OCI-M1 (cell line): ENCODE measurements at places on chromosomes 11 and 22.

- no peak for DNase-seq
Observed at GRCh38 chr11:116730241-116730561, 42.6 kb downstream of the BUD13 start.

- no peak for DNase-seq
Observed at GRCh38 chr11:80362563-80363340, 921.9 kb upstream of the TENM4 start.

- no peak for DNase-seq
Observed at GRCh38 chr11:75836417-75836816, 21.4 kb downstream of the UVRAG start.

GRCh38 chr22:30289980-30290313 lies 642 bp upstream of the CASTOR1 start:
- DNase-seq, result no peak

GRCh38 chr11:130582981-130583380 lies 134.5 kb downstream of the ADAMTS15 start:
- no peak for DNase-seq

DNA sequence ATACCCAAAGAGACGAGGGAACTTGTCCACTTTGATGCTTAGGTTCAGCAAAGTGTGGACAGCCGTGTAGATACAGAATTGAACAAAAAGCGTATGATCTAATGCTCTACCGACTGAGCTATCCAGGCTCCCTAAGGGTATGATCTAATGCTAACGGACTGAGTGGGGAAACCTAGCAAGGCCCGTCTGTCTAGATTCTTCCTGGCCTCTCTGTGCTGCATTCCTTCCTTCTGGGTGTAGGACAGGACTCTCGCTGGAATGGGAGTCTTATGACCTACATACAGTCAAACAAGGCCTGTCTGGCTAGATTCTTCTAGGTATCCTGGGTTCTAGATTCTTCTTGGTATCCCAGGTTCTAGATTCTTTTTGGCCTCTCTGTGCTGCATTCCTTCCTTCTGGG lies 8.4 kb upstream of the SLC15A3 start:
- DNase-seq, result no peak

- peak; percentile 4 for DNase-seq
Observed at GRCh38 chr11:131737357-131737756, 366.9 kb downstream of the NTM start.

- peak; percentile 57 for DNase-seq
Observed at GRCh38 chr11:62909107-62909894, 11.9 kb downstream of the CHRM1 start.

- no peak for DNase-seq
Observed at GRCh38 chr22:36147196-36147791, 13.3 kb downstream of the APOL3 start.

- no peak for DNase-seq
Observed at GRCh38 chr22:28279888-28280287, 360.8 kb upstream of the PITPNB start.

DNA sequence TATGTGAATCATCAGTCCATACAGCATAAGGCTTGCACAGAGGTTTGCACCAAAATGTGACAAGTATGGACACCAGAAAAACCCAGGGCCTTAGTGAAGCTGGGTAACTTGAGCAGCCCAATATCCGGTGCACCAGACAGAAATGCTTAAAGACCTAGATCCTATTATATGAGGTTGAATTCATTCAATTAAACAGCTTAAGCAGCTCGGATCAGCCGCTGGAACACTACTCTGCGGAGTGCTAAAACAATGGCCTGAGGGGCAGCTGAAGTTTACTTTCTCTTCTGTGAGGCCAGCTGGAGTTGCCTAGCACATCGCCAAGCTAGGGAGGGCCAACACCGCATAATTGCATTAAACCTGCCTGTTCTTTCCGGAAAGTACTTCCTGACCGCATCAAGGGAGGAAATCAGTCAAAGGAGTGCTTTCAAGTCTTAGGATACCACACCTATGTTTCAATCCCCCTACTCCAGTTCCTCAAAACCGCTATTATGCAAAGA lies 17.0 kb upstream of the FAM181B start:
- no peak for DNase-seq

DNA sequence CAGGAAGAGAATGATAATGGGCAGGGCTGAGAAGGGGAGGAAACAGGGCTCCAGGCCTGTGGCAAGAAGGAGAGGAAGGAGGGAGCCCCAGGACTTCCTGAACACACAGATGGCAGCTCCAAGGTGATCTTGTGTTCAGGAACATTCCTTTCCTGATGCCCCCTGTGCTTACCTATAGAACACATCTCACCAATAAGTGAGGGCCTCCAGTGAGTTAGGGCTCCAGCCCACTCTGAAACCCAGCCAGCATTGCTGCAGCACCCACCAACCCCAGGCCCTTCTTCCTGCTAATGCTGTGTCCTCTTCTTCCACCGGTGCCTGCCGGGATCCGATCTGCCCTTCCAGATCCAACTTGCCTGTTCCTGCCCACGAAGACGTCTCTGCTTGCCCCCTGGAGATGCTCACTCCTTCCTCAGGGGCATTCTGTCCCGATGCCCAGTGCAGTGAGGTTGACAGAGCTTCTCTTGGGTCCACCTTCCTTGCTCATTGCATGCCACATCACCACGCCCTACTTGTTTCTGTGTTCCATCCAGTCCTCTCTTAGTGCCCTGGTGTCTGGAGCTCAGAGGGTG lies 17.4 kb downstream of the ANKK1 start:
- no peak for DNase-seq

DNA sequence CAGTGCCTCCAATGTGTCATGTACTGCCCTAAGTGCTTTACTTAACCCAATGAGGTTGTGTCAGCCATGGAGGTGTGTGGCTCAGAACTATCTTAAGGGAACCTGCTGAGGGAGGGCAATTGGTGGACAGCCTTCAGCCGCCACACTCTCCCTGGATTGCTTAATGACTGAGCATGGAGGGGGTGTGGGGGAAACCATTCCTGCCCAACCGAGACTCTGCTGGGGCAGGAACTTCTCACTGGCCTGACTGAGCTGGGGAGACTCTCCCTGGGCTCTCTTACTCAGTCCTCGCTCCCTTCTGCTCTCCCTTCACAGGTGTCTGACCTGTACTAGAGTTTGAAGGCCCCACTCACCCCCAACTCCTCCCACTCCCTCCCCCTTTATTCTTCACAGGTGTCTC lies 114.8 kb downstream of the CCDC81 start:
- no peak for DNase-seq

DNA sequence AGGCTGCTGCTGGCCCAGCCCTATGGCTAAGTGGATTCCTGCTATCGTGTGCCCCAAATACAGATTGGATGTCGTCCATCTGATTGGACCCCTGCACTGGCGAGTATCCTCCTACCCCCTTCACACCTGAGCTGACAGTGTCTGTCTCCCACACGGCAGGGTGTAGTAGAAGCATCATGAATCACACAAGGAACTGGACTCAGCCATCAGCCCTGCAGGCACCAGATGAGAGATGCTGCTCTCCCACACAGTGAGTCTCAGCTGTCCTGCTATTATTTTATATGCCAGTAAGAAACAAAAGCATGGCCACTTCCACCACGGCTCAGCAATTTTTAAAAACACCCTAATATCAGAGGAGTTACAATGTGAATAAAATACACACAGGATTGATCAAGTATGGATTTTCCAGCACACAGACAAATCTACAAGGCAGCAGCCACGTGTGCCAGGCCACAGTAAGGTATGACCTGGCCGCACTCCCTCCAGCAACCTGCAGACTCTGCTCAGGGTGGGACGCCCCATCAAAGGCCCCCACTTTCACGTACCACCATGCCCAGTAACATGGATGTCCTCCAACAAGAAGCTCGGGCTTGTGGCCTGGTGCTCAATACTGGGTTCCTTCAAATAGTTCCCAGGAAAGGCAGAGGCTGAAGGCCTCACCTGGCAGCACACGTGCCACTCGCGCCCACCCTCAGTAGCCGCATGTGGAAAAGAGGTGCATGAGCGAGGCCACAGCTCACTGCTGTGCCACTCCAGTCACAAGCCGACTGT lies 16.4 kb upstream of the SLC25A1 start:
- DNase-seq, result no peak

DNA sequence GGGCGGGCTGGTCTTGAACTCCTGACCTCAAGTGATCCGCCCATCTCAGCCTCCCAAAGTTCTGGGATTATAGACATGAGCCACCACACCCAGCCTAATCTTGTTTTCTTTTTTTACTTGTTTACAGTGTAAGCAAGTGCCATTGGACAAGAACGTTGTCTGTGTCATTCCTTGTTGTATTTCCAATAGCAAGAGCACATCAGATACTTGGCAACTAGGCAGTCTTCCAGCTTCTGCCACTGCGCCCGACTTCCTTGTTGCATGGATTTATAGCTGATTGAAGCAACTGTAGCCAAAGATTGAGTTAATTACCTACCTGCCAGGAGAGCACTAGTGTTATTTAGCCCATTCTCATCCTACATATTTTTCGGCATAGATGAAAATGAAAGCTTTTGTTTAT lies 3.1 kb upstream of the SGSM3 start:
- DNase-seq, result no peak

DNA sequence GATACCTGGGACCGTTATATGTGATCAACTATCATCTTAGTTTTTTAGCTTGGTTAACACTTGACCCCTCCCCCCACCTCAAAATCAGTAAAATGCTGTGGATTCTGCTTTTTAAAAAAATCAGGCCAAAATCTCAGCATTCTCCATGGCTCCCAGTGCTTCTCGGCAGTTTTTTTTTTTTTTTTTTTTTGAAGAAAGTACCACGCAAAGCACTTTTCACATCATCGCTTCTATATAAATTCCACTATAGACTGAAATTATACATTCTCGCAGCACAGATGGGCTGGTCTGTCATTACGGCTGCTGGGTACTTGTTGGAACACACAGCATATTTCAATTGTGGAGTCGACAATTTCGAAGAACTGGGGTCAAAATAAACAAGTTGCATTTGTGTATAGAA lies 67.7 kb upstream of the PPARA start:
- no peak for DNase-seq

DNA sequence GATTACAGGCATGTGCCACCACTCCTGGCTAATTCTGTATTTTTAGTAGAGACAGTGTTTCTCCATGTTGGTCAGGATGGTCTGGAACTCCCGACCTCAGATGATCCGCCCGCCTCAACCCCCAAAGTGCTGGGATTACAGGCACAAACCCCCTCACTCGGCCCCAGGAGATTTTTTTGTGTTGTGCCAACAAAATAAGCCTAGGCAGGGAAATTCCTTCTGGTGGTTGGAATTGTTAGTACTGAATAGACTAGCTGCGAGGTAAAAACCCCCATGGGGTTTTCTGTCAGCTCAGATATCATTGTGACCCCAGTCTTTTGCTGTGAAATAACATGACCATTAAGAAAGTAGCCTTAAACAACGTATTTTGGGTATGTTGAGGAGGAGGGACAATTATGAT lies 144.9 kb downstream of the BCR start:
- DNase-seq, result no peak

GRCh38 chr22:39184586-39185577 lies 32.4 kb upstream of the CBX7 start:
- DNase-seq, result no peak

DNA sequence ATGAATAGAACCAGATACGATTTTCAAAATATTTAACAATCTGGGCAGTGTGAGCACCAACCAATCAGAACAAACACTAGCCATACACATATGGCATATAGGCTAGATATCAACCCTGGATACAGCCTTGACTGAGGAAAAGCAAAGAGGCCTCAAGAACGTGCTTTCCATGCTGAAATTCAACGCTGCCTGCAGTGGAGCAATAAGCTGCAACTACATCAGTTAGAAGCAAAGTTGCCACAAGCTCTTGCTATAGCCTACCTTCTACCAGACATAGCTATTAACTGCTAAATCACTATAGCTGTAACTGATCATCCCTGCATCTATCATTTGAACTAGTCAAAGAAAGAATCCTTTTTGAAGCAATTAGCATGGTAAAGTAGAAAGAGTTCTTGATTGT lies 42.5 kb downstream of the DENND5A start:
- no peak for DNase-seq

DNA sequence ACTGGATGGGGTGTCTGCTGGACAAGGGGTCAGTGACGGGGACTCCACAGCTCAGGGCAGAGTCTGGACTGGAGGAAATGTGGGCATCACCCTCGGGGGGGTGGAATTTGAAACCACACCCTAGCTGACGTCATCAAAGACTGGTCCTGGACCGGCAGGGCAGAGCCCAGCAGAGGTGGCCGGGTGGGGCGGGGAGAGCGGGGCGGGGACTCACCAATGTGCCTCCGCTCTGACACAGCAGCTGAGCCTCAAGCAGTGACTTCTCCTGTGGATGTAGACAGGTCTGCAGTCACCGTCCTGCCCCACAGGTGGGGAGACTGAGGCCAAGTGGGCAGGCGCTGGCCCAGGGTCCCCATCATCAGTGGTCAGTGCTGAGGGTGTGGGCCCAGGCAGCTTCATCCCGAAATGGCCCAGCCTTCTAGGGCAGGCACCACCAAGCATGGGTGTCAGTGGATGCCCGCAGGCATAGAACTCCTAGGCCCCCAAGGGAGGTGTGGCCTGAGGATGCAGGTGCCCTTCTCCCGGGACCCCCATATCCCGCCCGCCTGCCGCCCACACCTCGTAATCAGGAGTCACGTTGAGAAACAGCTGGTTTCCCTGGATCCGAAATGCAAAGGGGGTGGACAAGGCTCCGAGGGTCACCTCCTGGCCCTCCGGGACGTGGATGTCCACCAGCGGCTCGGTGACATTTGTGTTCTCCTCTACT lies 603 bp downstream of the CDHR5 start:
- DNase-seq, result no peak

DNA sequence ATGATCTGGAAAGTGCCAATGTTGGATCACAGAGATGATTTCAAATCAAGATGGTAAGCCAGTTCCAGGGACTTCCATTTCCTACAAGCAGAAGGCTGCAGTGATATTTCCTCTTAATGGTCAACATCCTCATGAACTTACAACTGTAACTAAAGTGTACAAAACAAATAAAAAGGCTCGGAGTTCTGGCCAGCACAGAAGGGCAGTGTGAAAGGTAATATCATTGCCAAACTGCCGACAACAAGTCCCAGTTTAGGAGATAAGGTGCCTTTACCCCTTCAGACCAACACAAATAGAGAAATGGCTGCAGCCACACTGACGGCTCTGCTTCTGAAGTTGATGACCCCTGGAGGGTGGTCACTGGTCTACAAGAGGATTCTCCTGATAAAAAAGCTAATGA lies 91.1 kb downstream of the ETS1 start:
- no peak for DNase-seq

GRCh38 chr11:117906710-117907109 lies 22.5 kb downstream of the TMPRSS13 start:
- DNase-seq, result no peak

GRCh38 chr11:64765851-64766665 lies 6.3 kb upstream of the PYGM start:
- DNase-seq, result no peak

DNA sequence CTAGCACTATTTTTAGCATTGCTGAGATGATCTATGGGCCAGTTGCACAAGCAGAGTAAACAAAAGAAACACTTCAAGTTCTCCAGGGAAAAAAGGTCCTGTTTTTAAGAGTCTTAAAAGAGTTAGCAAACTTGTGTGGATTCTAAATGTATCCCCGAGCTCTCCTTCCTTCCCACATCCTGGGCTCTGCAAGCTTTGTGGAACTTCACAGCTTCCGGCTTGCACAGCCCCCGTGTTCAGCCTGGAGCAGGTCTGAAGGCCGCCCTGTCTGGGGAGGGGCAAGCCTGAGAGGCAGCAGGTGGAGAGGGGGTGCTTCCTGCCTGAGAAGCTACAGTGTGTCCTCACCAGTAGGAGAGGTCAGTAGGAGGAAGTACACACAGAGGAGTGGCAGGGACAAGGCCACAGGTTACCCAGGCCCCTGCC lies 35.1 kb upstream of the SUSD2 start:
- DNase-seq, result peak; percentile 44
